ENCODE measurements at places on chromosomes 5 and 9. TPM values are rescaled to one million over a fixed set of nuclear protein-coding genes. Genes with fewer than 3 reads are reported as not detected.

DNA sequence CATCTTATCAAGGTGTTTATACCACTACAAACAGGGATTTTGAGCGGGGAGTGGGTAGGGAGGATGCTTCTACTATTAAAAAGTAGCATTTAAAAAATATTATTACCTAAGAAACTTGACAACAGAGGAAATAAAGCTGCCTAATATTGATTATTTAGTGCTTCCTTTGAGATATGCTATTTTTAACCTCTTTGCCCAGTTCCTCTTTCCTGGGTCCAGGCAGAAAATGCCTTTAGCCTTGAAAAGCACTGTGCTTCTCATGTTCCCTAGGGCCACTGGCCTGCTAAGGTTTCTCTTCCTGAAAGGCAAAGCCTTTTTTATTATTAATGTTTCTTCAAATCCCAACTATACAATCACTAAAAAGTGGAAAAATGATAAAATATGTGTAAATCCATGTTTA is 217.2 kb upstream of the HAPLN1 start:
- no peak for DNase-seq

ITGA2 gene
- total RNA-seq = 2.0 TPM

DNA sequence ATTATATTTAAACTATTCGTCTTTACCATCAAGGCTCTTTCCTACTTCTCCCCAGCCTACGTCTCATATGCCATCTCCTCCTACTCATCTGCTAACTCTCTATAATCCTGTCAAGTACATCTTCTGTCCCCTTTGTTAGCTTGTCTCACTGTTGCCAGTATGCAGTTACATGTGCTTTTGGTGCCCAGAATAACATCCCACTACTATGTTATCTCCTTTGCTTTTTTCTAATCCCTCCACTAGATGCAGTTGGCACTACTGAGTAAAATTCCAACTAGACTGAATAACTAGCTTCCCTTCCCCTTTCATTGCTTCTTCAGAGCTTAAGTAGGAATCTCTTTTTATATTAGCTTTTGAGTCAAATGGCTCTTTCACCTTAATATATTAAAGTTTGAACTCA is 3.0 kb upstream of the ARRDC3 start:
- no peak for DNase-seq

DNA sequence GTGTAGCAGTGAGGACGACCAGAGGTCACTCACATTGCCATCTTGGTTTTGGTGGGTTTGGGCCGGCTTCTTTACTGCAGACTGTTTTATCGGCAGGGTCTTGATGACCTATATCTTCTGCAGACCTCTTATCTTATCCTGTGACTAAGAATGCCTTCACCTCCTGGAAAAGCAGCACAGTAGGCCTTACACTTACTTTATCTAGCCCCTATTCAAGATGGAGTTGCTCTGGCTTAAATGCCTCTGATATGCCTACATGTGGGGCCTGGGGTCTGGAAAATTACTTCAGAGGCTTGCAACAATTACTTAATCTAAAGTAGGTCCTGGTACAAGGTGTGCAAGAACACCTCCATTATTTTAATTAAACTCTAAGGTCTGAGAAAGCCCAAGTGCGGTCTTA is 86.9 kb upstream of the IL12B start:
- DNase-seq = no peak

DNA sequence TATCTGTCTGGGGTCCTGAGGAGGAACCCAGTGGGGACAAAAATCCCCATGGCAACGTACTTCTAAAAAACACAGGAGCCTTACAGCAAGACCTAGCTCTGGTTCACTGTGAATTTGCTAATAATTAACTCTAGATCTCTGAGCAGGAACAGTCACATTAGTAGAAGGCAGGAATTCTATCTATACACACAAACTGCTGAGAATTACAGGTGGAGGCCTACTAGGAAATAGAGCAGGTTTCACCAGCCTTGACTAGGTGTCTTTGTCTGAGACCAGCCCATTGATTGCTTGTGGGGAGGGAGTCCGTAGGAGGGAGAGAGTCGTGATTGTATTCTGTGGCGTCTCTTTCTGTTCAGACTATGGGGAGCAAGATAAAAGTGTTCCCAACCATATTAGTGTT is 44.8 kb downstream of the PRLR start:
- no peak for DNase-seq

DNA sequence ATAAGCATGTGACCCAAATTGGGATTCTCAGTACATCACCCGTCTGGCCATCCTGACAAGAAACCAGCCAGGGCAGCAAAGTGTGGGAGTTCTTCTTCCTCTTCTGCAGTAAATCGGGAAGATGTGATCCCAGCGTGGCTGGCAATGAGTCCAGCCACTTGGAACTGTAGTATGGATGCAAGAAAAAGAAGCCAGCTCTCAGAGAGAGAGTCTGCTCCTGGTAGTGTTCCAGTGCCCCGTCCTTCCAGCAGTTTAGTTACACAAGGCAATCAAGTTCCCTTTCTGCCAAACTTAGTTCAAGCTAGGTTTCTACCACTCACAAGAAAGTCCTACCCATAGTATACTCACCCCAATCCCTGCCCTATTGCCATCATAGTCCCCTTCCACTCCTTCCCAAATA is 65.6 kb downstream of the CDK5RAP2 start:
- DNase-seq = no peak

DNA sequence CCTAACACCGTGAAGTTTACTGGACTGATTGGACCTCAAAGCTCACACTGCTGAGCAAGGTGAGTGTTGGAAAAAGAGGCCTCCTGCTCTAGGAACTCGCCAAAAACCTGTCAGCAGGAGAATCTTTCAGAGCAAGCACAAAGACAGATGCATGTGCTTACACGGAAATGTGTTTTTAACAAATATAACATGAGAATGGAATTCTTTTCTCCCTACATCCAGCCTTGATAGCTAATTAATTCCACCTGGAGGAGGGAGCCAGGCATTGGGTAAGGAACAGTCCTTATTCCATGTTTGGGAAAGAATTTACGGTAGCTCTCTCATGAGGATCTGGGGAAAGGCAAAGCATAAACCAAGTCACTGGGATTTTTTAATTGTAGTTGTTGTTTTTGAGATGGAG is 98.8 kb downstream of the KLF4 start:
- no peak for DNase-seq

SH3PXD2B gene
- total RNA-seq = 0.42 TPM

DNA sequence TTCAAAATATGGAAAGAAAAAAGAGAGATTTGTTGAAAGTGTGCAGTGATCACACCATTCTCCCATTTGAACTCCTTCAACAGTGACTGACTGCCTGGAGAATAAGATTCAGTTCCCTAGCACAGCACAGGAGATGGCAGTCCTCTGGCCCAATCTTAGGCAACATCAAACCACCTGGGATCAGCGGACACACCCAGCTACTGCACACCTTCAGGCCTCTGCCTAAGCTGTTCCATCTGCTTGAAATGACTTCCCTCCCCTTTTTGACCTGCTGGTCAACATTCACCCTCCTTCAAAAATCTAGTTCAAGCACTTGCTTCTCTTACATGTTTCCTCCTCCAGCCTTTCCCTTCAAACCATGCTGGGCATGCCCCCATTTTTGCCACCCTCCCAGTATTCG is 4.5 kb downstream of the MAPK9 start:
- no peak for DNase-seq

- peak; percentile 65 for DNase-seq
Observed at GRCh38 chr5:139458580-139459407, 3.7 kb downstream of the ECSCR start.

TLE1 gene
- total RNA-seq = 0.91 TPM

DNA sequence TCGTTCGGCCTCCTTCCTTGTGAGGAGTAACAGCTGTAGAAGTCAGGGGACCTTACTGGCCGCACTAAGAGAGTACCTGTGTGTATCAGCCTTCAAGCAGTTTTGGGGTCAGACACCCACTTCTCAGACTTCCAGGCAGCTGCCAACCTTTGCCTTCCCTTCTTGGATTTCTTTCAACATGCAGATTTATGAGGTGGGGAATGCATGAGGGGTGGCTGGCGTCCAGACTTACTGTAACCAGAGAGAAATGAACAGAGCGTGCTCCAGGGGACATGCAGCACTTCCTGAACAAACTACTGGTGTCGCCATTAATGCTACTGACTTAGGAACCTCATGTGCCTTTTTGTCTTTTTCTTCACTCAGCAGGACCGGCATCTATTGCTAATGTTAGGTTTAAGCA is 46.7 kb downstream of the INSYN2B start:
- no peak for DNase-seq

COL27A1 gene
- total RNA-seq = 1.9 TPM

GRCh38 chr9:69497816-69498215 is 172.8 kb downstream of the ENTREP1 start:
- DNase-seq = no peak

ANP32B gene
- total RNA-seq = 296 TPM

IL9 gene
- total RNA-seq = not detected

DNA sequence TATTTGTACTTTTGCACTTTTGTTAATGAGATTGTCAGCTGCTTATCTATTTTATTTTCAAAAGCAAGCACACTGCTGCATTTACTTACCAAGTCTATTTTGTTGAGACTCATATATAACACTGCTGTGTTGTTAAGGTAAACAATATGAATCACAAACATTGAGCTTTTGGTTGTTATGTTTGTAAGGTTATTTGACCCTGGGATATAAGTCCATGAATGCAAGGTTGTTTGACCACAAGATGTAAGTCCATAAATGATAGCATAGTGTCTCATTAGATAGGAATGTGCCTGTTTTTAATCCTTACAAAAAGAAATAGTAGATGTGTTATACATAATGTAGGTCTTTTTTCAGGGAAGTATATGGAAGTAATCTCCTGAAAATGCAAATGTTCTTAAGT is 845.9 kb downstream of the CDH9 start:
- no peak for DNase-seq

- peak; percentile 46 for DNase-seq
Observed at GRCh38 chr5:127290019-127290945, at the start of gene MEGF10. TSS of gene MEGF10 (plus strand) at chr5:127290796. CDS start at chr5:127331309, 40,513 bp downstream.

GRCh38 chr5:17189381-17190036 is 27.9 kb upstream of the BASP1 start:
- DNase-seq = peak; percentile 50

RLN2 gene
- 3.5 TPM for total RNA-seq

- no peak for DNase-seq
Observed at GRCh38 chr5:175824676-175825075, 46.7 kb upstream of the CPLX2 start.

- DNase-seq = no peak
Observed at GRCh38 chr5:26390608-26391007, 647.8 kb downstream of the CDH9 start.

DNA sequence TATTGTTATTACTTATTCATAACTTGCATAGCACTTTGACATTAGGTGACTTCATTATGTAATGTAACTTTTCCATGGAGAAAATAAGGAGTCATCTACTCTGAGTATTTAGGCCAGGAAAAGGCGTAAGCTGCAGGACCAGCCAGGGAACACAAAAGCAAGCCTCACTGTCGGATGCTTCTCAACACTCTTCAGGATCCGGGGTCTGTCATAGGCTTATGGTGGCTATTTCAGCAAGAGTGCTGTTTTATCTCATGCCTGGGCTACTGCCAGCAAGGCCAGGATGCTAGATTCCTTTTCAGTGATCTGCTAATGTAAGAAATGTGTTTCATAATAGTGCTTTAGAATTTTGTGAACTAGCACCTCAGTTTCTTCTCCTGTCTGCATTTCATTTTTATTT is 162.4 kb downstream of the CHSY3 start:
- no peak for DNase-seq

FOXD4L4 gene
- total RNA-seq = 0.55 TPM

DNA sequence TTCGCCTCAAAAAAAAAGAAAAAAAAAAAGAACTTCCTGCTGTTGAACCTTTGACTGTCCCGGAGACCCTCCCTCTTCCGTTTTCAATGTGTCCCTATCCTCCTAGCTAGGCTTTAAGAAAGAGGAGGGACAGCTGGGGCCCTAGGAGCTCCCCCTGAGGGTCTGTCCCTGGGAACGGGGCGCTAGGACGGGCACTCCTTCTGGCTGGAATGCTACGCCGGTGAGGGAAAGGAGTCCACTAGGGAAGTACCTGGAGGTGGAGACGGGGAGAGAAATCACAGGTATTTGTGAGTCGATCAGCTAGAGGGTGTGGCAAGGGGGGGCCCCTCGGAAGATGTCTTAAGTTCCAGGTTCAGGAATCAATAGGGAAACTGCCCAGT is 4.6 kb downstream of the SIT1 start:
- DNase-seq = no peak

GRCh38 chr5:173615884-173616576 is 420 bp downstream of the BOD1 start:
- peak; percentile 74 for DNase-seq

DNA sequence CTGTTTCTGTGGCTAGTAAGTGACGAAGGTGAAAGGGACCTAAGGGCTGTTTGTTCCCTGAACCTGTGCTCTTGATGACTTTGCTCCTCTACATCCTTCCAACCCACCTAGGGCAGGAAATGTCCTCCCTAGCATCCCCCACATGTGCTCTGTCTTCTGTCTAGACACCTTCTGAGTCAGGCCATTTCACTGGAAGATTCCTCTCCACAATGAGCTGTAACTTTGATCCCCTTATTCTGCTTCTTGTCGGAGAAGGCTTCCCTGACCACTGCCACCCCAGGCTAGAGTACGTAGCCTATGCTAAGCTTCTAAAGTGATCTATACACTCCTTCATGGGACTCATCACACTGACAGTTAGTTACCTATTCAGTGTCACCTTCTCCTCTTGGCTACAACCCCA is 21.7 kb downstream of the SPAAR start:
- DNase-seq = no peak

DNA sequence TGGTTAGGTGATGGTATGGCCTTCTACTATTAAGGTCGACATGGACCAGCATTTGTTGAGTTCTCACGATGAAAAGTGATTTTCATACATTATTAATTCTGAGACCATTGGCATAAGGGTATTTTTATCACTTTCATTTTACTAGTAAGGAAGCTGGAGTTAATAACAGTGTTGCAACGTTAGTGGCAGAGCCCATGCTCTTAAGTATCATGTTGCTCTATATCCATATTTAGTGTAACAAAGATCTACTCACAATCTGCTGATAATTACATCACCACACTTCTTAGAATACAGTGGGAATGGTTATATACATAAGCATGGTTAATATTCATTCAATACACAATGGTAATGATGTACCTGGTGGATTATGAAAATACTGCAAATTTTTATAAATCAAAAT is 81.9 kb downstream of the PRR16 start:
- DNase-seq = no peak

Data from activated naive CD8-positive, alpha-beta T cell treated with anti-CD3 and anti-CD28 coated beads, Interleukin-2, amount 10 ng/mL, durations not matched to agents 7 days and 5 days (primary cell).